ENCODE measurements at places on chromosomes 11 and 22. TPM values are rescaled to one million over a fixed set of nuclear protein-coding genes. Genes with fewer than 3 reads are reported as not detected.

Gene SLC17A6
- total RNA-seq = not detected

Gene KCNQ1OT1
- 0.81 TPM for total RNA-seq

Gene ARHGAP42
- 15.8 TPM for total RNA-seq

Gene GRK2
- total RNA-seq = 40.3 TPM

Gene PLCB3
- 51.0 TPM for total RNA-seq

Gene A4GALT
- 3.4 TPM for total RNA-seq

Gene SLC22A6
- not detected for total RNA-seq

Gene OR10D3
- total RNA-seq = not detected

Gene KCNQ1
- 1.9 TPM for total RNA-seq

Gene PSMD13
- total RNA-seq = 279 TPM

Gene OR52N4
- total RNA-seq = not detected

Gene WNT7B
- 4.5 TPM for total RNA-seq

Gene PATE2
- total RNA-seq = not detected

Gene OR10A2
- total RNA-seq = not detected

Gene DLG2
- 0.67 TPM for total RNA-seq

Gene JOSD1
- total RNA-seq = 43.3 TPM

Gene OR52E8
- total RNA-seq = not detected

Gene MYOD1
- total RNA-seq = not detected

Gene TMEM86A
- total RNA-seq = 1.7 TPM

Gene OR11H1
- total RNA-seq = not detected

Gene JAML
- not detected for total RNA-seq

Gene CCDC82
- 9.9 TPM for total RNA-seq

Gene SMIM35
- not detected for total RNA-seq
